Head of caudate nucleus (tissue), 42 donors: ENCODE measurements at places on chromosomes 2 and 18.

GRCh38 chr2:155696571-155696970 is 636.0 kb downstream of the NR4A2 start:
- DNase-seq: no peak

DNA sequence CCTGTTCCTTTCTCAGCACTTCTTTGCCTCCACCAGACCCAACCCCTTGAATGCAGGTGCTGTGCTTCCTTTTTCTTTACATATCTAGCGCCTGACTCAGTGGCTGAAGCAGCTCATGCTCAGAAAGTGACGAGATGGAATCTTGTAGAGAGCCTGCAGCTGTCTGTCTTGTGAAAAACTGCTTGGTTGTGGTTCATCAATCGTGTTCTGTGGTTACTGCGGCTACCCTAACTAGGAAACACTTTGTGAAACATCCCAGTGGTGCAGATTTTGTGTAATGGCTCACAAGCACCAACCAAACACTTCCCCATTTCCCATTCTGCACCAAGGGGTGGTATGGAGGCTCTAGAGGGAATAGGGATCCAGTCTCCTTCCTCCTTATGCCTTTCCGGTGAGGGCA is 307.2 kb upstream of the MMADHC start:
- DNase-seq: no peak

DNA sequence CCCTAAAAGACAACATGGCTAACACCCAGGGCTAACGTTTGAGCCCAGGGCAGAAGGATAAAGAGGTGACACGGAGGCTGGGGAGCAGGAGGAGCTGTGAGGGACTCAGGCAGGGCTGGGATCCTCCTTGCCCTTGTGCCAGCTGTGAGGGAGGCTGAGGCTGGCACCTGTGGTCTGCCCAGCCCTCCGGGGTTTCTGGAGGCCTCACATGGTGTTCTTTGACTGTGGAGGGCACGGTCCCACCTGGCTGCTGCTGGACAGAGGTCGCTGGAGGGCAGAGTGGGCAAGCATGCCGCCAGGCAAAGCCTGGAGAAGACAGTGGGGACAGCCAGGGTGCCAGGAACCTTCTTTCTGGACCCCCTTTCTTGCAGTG is 26.8 kb upstream of the CNNM3 start:
- no peak for DNase-seq

DNA sequence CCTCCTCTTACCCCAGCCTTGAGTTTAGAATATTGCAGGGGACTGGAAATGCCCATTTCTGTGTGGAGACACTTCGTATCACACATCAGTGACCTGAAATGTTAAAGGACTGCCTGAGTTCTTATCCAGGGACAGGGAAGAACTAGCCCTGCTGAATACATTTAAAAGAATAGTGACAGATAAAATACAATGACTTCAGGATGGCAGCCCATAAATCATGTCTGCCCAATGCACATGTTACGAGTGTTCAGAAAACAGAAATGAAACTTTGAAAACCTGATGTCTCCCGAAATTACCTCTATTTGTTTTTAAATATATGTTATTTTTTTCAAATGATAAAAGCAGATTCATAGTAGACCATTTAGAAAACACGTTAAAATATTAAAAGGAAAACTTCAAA is 22.3 kb upstream of the RAB12 start:
- no peak for DNase-seq

- DNase-seq: no peak
Measured at GRCh38 chr2:161273038-161273760, 35.0 kb upstream of the PSMD14 start.

DNA sequence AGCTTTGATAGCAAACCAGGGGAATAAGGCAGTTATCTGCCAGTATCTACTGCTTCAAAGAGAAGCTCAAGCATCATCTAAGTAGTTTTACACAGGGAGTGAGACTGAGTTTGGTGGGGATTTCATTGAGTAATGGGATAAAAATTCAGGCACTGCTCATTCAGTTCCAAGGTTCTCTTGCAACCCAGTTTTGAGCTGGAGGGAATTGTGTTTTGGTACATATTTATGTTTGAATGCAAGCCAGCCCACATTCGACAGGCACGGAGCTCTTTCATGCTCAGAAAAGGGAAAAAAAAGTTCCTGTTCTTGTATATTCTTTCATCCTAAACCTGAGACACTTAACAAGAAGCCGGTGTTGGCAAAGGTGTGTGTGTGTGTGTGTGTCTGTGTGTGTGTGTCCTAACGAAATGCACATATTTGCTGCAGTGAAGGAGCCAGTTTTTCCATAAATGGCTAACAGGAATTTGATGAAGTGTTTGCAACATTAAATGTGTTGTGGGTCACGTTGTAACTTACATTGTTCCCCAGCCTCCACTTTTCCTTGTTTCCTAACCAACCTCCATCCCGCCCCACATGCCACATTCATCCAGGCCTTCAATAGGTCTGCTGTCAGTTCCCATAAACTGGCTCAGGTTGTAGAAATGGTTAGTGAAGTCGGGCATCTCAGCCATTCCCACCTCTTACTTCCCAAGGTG is 311.1 kb downstream of the TXNL1 start:
- no peak for DNase-seq

GRCh38 chr2:54963476-54963875 is 86.8 kb downstream of the RTN4 start:
- DNase-seq: no peak

DNA sequence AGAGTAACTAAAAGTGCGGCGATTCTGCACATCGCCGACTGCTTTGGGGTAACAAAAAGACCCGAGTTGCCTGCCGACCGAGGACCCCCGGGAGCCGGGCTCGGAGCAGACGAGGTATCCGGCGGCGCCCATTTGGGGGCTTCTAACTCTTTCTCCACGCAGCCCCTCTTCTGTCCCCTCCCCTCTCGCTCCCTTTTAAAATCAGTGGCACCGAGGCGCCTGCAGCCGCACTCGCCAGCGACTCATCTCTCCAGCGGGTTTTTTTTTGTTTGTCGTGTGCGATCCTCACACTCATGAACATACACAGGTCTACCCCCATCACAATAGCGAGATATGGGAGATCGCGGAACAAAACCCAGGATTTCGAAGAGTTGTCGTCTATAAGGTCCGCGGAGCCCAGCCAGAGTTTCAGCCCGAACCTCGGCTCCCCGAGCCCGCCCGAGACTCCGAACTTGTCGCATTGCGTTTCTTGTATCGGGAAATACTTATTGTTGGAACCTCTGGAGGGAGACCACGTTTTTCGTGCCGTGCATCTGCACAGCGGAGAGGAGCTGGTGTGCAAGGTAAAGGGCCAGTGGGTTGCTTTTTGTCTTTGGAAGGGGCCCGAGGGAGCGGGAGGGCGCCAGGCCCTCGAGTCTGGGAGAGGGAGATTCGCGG is 1.4 kb downstream of the TRIB2 start:
- no peak for DNase-seq

DNA sequence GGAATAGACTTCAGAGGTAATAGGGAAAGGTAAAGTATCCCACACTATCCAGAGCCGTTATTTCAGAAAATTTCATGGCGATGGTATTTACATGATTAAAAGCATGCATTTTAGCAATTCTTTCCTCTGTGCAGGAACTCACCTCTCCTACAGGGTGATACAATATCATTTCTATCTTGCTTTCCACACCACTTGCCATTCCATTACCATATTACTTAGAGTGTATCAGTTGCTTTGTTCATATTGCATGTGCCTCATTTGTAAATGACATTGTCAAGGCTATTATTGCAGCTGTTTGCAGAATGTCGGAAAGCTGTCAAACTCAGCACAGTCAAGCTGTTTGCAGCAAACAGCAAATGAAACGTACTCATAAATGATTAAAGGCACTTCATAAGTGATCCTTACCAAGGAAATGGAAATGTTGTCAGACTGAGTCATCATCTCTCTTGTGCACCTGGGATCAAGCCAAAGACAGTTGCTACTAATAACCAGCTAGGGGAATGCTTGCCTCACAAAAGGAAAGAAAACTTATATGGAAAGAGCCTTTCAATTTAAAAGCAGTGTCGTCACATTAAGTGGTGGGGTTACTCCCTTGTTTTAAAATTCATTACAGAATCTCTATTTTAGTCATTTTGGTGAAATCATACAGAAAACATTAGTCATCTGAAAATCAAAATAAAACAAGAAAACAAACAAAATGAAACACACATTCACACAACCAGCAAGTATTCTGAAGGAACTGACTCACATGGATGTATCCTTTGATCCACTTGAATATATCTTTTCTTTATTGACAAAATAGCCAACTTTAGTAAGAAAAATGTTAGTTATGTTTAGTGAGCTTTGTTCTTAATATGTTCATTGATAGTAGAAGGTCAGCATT is 1064.1 kb upstream of the CNTNAP5 start:
- no peak for DNase-seq

DNA sequence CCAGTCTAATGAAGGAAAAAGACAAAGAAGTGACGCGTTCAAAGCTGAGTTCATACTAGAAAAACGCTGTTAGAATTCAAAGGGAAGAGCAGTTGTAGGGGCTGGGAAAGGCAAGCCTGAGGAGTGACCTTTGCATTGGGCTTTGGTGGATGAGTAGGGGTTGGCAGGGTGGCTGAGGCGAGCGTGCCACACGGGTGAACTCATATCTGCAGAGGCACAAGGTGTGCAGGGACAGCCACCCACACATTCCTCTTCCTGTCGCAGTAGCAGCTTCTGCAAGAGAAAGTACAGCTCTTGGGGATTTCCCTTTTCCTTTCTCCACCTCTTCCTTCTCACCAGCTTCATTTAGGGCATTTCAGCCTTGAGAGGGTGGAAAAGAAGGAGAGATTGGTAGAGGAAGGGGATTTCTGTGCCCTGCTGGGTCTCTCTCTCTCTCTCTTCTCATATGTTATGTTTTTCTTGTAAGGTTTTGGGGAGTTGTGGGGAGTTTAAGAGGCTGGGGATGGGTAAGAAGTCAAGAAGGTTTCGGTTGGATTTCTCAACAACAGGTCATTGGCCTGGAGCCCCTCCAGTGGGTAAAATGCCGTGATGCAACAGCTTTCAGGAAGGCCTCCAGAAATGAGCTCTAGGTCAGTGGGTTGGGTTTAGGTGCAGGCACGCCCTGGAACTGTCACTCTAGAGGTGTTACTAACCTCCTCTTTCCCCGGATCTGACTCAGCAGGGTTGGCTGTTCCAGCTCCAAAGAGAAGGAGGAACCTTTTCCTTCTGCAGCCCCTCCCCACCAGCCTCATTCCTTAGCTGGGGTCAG is 40.1 kb downstream of the ODC1 start:
- peak; percentile 40 for DNase-seq

DNA sequence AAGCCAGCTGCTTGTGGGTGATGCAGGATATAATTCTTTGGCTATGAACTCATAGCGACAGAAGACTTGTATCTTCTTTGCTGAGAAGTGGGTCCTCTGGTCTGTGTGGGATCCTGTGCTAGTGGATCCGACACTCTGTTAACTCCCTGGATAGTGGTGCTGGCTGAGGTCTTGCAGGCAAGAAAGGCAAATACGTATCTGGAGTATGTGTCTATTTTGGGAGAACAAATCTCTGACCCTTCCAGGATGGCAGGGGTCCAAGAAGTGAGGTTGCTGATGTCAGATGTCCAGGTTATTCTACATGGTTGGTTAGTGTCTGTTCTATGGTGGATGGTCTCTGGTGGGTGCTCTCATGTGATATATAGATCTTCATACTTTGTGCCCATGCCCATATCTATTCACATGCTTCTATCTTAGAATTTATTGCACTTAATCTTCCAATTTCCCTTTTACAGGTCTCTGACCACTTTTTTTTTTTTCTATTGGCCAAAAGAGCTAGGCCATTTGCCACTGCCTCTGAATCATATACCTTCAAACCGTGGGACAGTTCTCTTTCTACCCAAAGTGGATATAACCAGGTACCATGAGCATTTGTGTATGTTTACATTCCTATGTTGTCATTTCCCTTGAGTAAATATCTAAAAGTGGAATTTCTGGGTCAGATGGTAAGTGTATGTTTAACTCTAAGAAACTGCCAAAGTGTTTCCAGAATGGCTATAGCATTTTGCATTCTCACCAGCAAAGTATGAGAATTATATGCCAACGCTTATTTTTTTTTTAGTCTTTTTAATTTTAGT is 45.1 kb upstream of the RBMS1 start:
- no peak for DNase-seq

GRCh38 chr2:233023007-233023760 is 9.3 kb upstream of the NEU2 start:
- DNase-seq: no peak

- no peak for DNase-seq
Measured at GRCh38 chr18:68564351-68564750, 150.6 kb downstream of the TMX3 start.

- no peak for DNase-seq
Measured at GRCh38 chr2:161088658-161089350, 71.4 kb upstream of the TANK start.

GRCh38 chr2:231573698-231574421 is 18.8 kb upstream of the TEX44 start:
- no peak for DNase-seq
